RPMI7951 (cell line): ENCODE measurements at places on chromosomes 12 and 14. TPM values are rescaled to one million over a fixed set of nuclear protein-coding genes. Genes with fewer than 3 reads are reported as not detected.

NPAS3 gene
- total RNA-seq: 0.29 and 0.48 TPM in 2 replicates

LUM gene
- 56.5 and 102 TPM in 2 replicates for total RNA-seq

RECQL gene
- 93.3 and 112 TPM in 2 replicates for total RNA-seq

TPH2 gene
- not detected in 2 replicates for total RNA-seq

SFSWAP gene
- 18.0 and 19.6 TPM in 2 replicates for total RNA-seq

DPF3 gene
- 4.2 and 6.5 TPM in 2 replicates for total RNA-seq

P2RX2 gene
- not detected in 2 replicates for total RNA-seq

DNAJC22 gene
- 7.9 and 10.4 TPM in 2 replicates for total RNA-seq

INHBE gene
- 0.24 and 0.88 TPM in 2 replicates for total RNA-seq

MSI1 gene
- not detected in 2 replicates for total RNA-seq

KRT75 gene
- total RNA-seq: not detected in 2 replicates

RPL10L gene
- not detected in 2 replicates for total RNA-seq

GDF3 gene
- not detected in 2 replicates for total RNA-seq

TSPAN19 gene
- not detected in 2 replicates for total RNA-seq

PLEKHD1 gene
- total RNA-seq: not detected in 2 replicates

PROX2 gene
- total RNA-seq: not detected in 2 replicates

CMKLR1 gene
- total RNA-seq: 34.5 and 43.6 TPM in 2 replicates

OR6C2 gene
- total RNA-seq: not detected in 2 replicates

HOXC12 gene
- total RNA-seq: not detected in 2 replicates

LTB4R2 gene
- 0.72 and 0.88 TPM in 2 replicates for total RNA-seq

TAS2R30 gene
- total RNA-seq: 0.60 and 0.98 TPM in 2 replicates

HOTAIR gene
- not detected in 2 replicates for total RNA-seq

KCNA1 gene
- total RNA-seq: not detected in 2 replicates

CCT2 gene
- total RNA-seq: 315 and 356 TPM in 2 replicates

EFS gene
- total RNA-seq: 2.8 TPM in 2 replicates

NRXN3 gene
- total RNA-seq: 0.24 and 0.29 TPM in 2 replicates

CCDC38 gene
- total RNA-seq: not detected in 2 replicates

EML5 gene
- total RNA-seq: 3.1 and 3.9 TPM in 2 replicates
